Tibial artery (tissue), 4 donors: ENCODE measurements at places on chromosomes 12 and 14.

- no peaks in the 10 kb centered on the region for H3K36me3 ChIP-seq
- H3K27me3 ChIP-seq = no peaks in the 10 kb centered on the region
- no peak overlapping the region for H3K4me3 ChIP-seq
- no peak for DNase-seq
Observed at GRCh38 chr12:41681898-41682297, 462.8 kb downstream of the GXYLT1 start.

DNA sequence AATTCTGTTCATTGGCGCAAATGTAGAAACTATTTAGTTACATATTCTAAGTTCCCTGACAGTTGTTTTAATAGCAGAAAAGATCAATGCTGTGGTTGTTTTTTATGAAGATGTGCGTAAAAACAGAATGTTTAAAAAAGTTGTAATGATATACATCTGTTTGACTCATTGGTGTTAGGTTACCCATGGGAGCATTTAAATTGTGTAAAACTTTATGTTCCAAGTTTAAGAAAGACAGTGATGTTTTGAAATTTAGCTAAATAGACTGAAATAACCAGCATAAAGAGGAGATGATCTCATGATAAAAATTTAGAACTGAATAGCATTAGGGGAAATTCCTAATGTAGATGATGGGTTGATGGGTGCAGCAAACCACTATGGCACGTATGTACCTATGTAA lies 3.6 kb downstream of the PELI2 start:
- H3K4me3 ChIP-seq = no peak overlapping the region
- peak overlapping the region; percentile 37 for H3K27ac ChIP-seq
- H3K27me3 ChIP-seq = no peaks in the 10 kb centered on the region
- no peaks in the 10 kb centered on the region for H3K4me1 ChIP-seq

DNA sequence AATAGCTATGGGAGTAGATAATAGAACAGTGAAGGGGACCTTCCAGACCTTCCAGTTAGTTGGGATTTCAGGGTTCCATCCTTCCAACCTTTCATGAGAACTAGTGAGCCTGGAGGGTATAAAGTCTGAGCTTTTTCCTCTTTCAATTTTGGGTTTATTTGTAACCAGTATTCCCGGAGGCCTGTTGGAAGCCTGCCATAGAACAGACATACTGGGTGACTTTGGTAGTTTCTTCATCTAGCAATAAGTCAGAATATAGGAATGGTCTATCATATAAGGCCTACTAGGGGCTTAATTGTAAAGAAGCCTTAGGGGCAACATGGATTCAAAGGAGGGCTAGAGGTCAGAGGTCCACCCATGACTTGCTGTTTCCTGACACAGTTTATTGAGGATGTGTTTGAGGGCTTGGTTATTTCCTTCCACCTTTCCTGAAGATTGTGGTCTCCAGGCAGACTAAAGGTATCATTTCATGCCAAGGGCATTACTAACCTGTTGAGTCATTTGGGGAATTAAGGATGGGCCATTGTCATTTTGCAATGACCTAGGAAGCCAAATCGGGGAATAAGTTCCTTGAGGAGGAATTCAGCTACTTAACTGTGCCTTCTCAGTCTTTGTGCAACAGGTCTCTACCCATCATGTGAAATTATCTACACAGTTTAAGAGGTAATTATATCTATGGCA lies 410.3 kb downstream of the SLC6A15 start:
- no peak for DNase-seq
- no peaks in the 10 kb centered on the region for H3K4me1 ChIP-seq
- H3K27ac ChIP-seq = no peak overlapping the region
- no peaks in the 10 kb centered on the region for H3K36me3 ChIP-seq
- H3K4me3 ChIP-seq = no peak overlapping the region

DNA sequence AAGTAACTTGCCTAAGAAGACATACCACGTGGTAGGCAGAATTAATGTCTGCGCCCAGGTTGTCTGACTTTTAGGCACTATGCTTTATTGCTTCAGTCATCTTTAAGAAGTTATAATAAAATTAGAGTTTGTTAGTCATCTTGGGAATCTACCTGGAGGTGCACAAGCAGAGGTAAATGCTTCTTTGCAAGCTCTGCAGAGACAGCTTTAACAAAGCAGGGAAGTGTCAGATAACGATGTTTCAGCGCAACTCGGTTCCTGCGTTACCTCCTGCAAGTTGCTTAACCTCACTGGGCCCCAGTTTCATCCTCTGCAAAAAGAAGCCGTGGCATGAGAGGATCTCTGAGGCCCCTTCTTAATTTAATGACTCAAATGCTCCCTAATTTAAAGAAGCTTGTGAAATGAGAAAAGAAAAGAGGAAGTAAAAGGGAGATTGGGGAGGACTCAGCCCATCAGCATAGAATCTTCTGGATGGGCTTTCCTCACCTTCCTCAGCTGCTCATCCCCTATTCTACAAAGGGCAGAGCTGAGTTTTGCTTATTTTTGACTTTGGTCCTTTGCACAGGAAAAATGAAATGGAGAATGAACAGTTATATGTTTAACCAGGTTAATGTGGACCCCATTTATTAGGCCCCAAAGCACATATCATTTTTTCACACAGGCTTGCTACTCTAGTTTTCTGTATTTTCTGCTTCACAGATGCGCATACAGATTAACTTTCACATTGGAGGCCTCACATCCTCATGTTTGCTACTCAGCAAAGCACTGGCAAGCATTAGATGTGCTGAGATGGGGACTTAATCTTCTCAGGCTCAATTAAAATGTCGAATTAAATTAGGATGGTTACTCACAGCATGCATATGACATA lies 5.1 kb downstream of the ARHGDIB start:
- DNase-seq = no peak
- H3K36me3 ChIP-seq = no peaks in the 10 kb centered on the region
- no peak overlapping the region for H3K4me3 ChIP-seq
- H3K4me1 ChIP-seq = peaks cover 56% of the 10 kb centered on the region
- no peaks in the 10 kb centered on the region for H3K27me3 ChIP-seq

GRCh38 chr12:49667325-49668090 lies 39.7 kb downstream of the FMNL3 start:
- H3K4me3 ChIP-seq = no peak overlapping the region
- no peak for DNase-seq
- no peaks in the 10 kb centered on the region for H3K27me3 ChIP-seq
- H3K4me1 ChIP-seq = peaks cover 45% of the 10 kb centered on the region

- H3K4me1 ChIP-seq = peaks cover 5% of the 10 kb centered on the region
- H3K27ac ChIP-seq = no peak overlapping the region
- H3K36me3 ChIP-seq = peaks cover 60% of the 10 kb centered on the region
- DNase-seq = no peak
- no peak overlapping the region for H3K4me3 ChIP-seq
Observed at GRCh38 chr12:113934060-113934814, 31.9 kb downstream of the RBM19 start.
